ELR (cell line): ENCODE measurements at places on chromosomes 4 and X.

- DNase-seq: no peak
Measured at GRCh38 chrX:131840799-131841495, 182.2 kb upstream of the STK26 start.

DNA sequence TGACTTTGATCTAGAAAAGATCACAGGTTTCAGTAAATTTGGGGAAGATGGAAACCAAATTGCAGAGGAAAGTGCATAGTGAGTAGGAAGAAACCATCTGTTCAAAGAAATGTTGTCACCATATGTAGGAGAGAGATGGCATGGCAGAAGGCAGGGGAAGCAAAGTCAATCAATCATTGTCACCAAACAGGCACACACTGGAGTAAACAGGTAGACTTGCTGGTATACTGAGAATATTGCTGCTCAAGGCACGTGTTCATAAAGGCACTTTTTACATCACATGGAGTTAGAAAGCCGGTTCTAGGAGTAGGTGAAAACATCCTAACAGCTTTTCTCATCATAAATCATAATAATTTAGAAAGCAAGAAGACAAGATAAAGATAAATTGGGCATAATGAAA, 550.5 kb upstream of the FAT1 start:
- no peak for DNase-seq

DNA sequence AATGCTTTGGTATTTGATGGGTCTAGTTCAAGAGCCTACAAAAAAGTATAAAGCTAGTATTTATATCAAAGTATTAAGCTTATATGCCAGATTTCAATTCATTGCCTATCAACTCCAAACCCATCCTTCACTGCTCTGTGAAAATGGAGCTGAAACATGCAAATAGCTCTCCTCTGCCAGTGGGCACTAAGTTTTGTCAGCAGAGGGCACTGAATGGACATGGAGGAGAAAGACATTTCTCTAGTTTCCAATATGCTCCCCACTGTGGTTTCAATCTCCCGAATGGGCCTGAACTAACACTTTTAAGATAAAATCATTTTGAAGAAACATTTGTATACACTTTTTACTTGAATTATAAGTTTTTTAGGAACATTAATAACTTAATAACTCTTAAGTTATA, 12.4 kb downstream of the PPID start:
- DNase-seq: peak; percentile 16

- no peak for DNase-seq
Measured at GRCh38 chr4:14117575-14118238, 490.2 kb upstream of the BOD1L1 start.

GRCh38 chr4:25856756-25857155, 6.0 kb downstream of the SEL1L3 start:
- DNase-seq: no peak

DNA sequence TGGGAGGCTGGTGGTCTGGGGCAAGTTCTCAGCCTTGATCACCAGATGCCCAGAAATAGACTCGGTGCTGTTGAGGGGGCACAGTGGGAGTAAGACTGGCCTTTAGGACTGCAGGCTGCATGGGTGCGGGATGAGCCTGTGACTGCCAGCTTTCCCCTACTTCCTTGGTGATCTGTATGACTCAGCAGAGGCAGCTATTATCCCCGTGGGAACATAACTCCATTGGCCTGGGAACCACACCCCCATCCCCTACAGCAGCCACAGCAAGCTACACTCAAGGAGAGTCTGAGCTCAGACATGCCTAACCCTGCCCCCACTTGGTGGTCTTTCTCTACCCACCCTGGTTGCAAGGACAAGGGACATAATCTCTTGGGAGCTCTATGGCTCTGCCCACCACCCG, 20.6 kb downstream of the CLIC2 start:
- peak; percentile 13 for DNase-seq

DNA sequence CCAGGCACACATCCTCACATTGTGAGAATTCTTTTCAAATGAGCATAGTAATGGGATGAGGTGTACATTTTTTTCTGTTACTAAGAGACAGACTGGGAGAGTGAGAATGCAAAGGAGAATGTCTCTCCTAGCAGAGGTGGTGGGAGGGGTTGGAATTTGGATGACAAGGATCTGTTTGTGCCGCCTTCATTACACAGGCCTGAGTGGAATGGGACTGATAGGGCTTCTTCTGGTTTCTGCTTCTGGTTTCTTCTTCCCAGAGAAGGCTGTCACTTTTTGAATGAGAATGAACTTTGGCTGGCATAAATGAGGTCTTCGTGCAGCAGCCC, 55.4 kb downstream of the C4orf51 start:
- peak; percentile 94 for DNase-seq

DNA sequence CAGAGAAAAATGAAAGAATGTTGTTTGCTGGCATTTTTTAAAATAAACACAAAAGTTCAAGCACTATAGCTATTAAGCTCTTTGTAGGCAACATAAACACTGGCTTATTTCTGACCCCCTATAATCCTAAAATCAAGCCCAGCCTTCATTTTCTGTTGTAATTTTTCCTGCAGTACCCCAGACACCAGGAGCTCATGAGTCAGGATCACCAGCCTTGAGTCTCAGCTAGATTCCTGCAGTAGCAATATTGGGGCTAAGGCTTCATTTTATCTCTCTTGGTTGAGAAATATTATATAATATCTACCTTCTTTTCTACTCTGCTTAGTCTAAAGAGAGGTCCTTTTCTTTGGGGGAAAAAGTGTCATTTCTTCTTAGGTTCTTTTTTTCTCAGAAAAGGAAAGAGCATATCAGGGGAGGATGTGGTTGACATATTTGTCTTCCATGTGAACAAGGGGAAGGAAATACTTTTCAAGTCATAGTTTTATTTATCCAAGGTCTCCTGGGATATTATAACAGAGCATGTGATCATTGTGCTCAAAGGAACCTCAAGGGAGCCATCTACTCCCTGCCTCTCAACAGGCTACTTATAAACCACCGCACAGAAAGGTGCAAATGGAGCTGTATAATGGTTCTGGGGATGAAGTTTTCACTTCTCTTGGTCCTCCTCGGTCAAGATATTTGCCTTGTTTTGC, 678.3 kb upstream of the NR3C2 start:
- peak; percentile 24 for DNase-seq
